Activated effector memory CD4-positive, alpha-beta T cell treated with Interleukin-2 at 50 U/mL for 16 hours (primary cell): ENCODE measurements at places on chromosomes 5 and 9.

GRCh38 chr9:115808108-115808507 lies 345.5 kb upstream of the PAPPA start:
- DNase-seq, result no peak

GRCh38 chr9:134601764-134602163 lies 39.8 kb upstream of the COL5A1 start:
- DNase-seq, result no peak

- DNase-seq, result no peak
Measured at GRCh38 chr5:171315386-171315891, 6.4 kb downstream of the TLX3 start.

DNA sequence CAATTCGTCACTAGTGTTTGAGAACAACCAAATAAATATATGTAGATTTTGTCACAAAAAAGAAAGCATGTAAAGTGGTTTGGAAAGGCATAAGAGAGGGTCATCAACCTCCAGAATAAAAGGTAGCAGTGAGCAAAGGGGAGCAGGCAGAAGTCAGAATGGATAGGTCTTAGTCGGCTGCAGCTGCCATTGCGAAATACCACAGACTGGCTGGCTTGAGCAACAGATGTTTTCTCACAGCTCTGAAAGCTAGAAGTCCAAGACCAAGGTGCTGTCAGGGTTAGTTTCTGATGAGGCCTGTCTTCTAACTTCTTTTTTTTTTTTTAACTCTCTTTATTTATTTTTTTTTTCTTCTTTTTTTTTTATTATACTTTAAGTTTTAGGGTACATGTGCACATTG lies 208.1 kb upstream of the PIK3R1 start:
- no peak for DNase-seq

GRCh38 chr9:130021123-130021522 lies 21.9 kb downstream of the FNBP1 start:
- DNase-seq, result no peak

DNA sequence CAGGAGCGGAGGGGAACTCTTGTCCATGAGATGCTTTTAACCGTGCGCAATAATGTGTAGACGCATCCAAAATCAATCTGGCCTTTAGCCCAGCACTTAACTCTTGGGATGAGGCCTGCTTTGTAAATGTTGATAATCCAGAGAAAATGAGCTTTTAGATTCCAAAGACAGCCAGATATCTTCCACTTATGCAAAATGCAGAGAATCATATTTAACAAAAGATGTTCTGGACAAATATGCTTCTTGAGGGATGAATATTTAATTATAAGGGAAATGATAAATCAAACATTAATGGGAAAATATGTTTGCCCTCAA lies 5.6 kb downstream of the S1PR3 start:
- DNase-seq, result no peak
